ENCODE measurements at places on chromosomes 6 and 20.

- DNase-seq: no peak
These were observed 181.2 kb upstream of the FOXQ1 start for GRCh38 chr6:1130709-1131108.

GRCh38 chr6:13472099-13472498, 15.3 kb downstream of the GFOD1 start:
- no peak for DNase-seq

GRCh38 chr6:5315881-5316280, 54.6 kb downstream of the FARS2 start:
- DNase-seq: no peak

DNA sequence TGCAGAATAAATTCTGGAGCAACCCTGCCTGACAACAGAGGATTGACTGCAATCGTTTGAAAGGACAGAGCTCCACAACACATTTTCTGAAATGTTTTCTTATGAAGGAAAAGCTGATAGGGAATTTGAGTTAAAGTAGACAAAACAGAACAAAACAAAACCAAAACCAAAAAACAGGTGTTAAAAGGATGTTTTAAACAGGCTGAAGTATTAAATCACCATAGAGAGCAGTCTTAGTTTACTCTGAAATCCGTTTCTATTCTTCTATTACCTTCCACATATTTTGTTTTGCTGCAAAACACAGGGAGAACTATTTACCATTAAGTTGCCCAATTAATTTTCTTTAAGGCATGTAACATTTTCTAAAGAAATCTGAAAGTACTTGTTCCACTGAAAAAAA, 93.4 kb upstream of the MLIP start:
- DNase-seq: no peak

DNA sequence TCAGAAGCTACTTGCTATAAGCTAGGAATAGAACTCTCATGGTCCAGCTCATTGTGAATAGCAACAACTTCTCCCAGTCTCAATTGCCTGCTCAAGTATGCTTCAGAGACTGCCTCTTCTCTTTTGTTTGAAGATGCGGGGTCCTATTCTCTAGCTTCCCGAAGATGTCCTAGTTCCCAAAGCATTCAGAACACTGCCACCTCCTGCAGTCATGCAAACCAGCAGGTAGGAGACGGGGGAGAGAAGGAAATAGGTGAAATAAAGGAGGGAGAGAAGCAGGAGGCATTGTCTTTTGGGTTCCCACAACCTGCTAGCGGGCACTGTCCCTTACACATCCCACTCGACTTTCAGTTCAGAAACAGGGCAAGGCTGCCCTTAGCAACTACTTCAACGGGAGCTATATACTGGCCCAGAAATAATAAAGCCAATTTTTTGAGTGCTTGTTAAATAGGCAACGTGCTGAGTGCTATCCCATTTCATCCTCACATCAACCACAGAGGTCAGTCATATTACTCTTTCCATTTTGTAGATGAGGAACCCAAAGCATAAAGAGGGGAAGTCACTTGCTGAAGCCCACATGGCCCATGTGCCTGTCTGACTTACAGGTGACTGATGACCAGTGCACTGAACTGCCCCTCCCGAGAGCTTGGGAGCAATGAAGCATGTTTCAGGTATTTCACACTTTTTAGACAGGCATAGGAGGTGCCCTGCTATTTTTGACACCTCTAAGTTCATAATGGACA, 61.9 kb upstream of the ATXN1 start:
- no peak for DNase-seq

DNA sequence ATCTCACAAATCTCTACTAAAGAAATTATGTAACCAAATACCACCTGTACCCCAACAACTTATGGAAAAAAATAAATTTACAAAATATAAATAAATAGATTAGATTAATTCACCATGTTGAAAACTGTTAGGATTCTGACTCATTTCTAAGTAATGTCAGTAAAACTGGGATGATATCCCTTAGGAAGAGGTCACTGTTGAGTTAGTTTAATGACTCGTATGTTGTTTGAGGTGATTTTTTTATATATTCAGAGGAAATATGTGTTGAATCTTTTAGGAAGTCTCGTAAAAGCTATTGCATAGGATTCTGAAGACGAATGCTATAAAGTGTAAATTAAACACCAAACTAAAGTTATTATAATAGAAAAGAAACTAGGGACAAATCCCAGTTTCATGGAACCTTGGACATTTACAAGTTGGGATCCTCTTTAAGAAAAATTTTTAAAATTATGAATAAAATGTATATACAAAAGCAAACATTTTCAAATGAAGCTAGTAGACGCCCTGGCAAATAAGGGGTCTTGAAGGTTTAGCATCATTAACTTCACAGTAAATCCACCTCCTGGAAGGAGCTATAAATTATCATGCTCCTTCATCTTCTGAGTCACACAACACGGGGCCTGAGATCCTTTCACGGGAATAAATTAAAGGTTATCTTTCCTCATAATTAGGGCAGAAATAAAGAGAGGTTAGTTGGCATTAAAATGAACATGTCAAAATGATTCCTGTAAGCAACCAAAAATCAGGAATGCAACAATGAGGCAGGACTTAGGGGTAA, 37.0 kb upstream of the POU3F2 start:
- no peak for DNase-seq

All from posterior cingulate gyrus (tissue), 11 donors.